ENCODE measurements at places on chromosomes 4 and X.

DNA sequence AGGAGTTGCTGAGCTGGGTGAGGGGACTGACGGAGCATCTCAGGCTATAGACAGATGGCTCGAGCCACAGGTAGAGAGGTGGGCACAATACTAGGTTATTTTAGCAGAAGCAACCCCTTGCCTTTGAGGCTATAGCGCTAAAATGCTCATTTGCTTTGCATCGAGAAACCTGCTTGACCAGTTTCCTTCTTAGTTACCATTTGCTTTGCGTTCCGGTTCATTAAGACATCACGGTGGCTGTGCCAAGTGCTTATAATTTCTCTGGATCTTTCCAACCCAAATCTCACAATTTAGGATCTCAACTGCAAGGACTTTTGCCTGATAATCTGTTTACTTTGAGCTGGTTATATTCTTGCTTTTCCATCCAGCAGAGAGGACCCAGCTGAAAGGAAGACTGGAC is 40.8 kb downstream of the DLG3 start:
- no peak for DNase-seq

DNA sequence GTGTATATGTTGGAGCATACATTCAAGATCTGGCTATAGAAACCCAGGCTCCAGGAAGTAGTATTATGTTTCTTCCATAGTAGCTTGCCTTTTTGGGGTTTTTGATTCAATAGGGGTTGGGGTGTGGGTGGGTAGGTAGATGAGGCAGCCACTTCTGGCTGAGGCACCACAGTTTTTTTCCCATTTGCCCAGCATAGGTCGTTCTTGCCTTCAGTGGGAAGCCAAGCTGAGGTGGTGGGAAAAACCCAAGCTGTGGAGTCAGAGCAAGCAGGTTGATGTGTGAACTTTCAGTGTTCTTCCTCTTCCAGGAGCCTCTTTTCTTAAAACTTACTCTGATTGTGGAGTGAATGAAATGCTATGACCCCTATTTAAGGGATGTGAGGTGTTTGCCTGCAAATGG is 67.0 kb upstream of the RPS6KA3 start:
- DNase-seq, result no peak

GRCh38 chrX:54045563-54046228 is 1.4 kb upstream of the PHF8 start:
- no peak for DNase-seq

DNA sequence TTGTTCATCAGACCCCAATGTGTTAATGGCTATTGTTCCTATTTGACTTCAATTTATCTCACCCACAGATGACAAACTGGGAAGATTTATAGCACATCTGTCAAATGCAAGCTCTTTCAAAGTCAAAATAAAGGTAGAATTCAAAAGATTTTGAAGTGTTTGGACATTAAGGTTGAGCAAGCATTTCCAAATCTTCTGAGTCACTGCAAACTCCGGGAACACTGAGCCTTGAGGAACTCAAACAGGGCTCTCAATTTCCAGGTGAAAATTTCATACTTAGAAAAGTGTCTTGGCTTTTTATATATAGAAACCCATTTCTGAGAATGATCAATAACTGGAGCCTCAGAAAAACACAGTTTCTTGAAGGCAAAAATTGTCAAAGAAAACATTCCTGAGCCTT is 199.5 kb upstream of the IGFBP7 start:
- DNase-seq, result no peak

GRCh38 chrX:77900688-77901087 is 1.4 kb downstream of the COX7B start:
- no peak for DNase-seq

GRCh38 chrX:13101441-13102139 is 57.2 kb upstream of the FAM9C start:
- peak; percentile 22 for DNase-seq

GRCh38 chr4:147815741-147816140 is 83.9 kb downstream of the ARHGAP10 start:
- no peak for DNase-seq

GRCh38 chrX:54633641-54634040 is 103.6 kb downstream of the GNL3L start:
- DNase-seq, result no peak

DNA sequence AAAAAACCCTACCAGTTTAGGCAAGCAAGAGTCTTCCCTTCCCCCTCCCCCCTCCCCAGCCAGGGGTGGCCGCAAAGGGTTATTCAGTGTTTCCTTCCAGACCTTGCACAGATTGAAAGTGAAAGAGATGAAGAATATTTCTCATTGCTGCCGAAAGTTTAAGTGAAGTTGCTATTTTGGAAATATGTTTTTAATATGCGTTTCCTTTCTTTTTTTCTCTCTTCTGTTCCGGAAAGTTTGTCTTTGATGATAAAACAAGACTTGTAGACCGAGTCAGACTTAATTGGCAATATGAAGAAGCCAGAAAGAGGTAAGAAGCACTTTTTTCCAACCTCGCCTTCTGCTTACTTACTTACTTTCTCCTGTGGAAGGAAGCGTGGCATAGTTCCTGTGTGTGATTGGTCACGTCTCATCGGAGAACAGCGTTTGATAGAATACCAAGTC is 58.5 kb upstream of the CLCN4 start:
- DNase-seq, result peak; percentile 28

- no peak for DNase-seq
Observed at GRCh38 chr4:53684136-53685130, 93.1 kb upstream of the LNX1 start.

- DNase-seq, result no peak
Observed at GRCh38 chrX:149720021-149720689, 8.3 kb downstream of the MAGEA11 start.

DNA sequence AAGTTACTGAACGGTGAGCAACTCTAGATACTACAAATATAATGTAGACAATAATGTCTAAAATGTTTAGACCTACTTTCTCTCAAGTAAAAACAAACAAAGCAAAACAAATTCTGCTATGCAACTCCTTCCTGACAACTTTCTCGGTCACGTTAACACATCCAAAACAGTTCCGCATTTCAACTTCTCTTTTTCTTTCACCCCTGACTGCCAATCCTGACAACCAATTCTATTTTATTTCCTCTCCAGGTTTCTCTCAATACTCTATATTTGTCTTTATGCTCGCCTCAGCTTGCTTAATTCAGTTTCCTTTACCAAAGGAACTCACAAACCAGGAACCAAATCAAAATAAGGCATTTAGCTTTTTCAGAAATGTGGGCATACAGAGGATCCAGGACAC is 513.0 kb downstream of the FSTL5 start:
- DNase-seq, result no peak

- no peak for DNase-seq
Observed at GRCh38 chr4:3215733-3216132, 33.2 kb upstream of the MSANTD1 start.

GRCh38 chr4:139522457-139522856 is 33.6 kb downstream of the SETD7 start:
- no peak for DNase-seq

GRCh38 chrX:130118441-130119311 is 8.4 kb upstream of the ELF4 start:
- DNase-seq, result no peak

- DNase-seq, result no peak
Observed at GRCh38 chrX:119636419-119636818, 30.2 kb upstream of the NKRF start.

GRCh38 chr4:110132816-110133719 is 65.3 kb downstream of the ELOVL6 start:
- DNase-seq, result no peak

GRCh38 chr4:95021099-95021498 is 263.3 kb downstream of the BMPR1B start:
- DNase-seq, result no peak

GRCh38 chr4:175787546-175787945 is 24.5 kb downstream of the GPM6A start:
- DNase-seq, result no peak

DNA sequence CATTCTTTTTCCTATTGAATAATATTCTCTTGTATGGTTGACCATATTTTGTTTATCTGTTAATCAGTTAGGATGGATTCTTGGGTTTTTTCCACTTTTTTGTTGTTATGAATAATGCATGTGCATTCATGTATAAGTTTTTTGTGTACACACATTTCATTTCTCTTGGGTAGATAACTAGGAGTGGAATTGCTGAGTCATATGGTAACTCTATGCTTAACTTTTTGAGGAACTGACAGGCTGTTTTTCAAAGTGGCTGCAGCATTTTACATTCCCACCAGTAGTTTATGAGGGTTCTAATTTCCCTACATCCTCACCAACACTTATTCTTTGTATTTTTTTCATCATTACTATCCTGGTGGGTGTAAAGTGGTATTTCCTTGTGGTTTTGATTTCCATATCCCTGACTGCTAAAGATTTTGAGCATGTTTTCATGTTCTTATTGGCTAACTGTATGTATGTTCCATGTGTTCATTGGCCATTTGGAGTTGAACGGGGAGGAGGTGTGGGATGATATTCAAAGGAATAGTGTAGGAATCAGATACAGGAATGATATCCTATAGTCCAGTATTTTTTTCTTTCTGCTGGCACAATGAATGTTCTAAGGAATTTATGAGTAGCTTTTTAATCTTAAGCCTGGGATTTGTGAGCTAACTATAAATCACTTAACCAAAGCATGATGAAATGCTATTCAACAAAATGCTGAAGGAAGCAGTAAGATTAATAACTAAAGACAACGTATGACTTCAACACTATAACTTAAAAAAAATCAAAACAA is 114.3 kb downstream of the AMELX start:
- DNase-seq, result no peak

DNA sequence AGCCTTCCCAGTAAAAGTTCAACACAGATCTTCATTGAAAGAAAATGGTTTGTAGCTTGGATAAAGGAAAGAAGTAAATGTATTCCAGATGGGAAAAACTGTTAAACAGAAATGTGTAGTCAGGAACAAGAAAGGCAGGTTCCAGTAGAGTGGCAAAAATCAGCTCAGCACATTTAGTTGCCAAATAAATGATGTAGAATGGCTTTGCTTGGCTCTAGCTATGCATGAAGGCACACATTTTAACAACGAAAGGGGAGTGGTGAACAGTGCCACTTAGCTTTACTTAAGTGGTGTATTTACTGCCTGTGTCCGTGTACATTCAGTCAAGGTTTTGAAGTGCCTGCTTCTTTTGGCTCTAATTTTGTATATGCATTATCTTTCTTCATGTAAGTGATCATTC is 644.5 kb upstream of the ATOH1 start:
- DNase-seq, result no peak

DNA sequence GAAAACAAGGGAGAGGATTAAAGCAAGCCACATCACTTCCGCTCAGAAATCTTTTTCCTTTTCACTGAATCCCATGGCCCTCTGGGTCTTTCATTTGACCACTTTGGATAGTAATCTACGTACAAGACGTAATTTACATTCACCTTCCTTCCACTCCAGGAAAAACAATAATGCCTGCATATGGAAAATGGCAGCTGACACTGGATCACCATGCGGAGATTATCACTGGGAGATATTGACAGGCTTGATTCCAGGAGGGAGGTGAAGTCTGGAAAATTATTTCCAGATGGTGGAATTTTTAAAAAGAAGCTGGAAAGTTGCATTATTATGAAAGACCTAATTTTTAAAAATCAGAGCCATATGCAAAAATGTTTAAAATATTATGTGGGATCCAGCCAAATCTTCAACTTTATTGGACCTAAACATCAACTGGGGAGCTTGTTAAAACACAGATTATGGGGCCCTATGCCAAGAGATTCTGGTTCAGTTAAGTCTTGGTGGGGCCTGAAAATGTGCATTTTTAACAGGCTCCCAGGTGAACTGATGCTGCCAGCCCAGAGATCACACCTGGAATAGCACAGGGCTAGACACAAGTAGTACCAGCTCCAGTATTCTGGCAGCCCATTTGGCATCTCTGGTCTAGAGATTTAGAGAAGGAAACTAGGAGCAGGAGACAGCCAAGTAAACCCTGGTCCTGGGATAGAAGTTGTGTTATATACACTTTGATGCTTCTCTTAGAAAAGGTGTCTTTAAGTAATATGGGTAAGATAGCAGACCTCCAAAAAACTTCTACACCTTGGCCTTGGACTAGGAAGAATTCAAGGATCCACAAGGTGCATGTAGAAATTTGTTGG is 290.3 kb upstream of the LDB2 start:
- DNase-seq, result no peak

DNA sequence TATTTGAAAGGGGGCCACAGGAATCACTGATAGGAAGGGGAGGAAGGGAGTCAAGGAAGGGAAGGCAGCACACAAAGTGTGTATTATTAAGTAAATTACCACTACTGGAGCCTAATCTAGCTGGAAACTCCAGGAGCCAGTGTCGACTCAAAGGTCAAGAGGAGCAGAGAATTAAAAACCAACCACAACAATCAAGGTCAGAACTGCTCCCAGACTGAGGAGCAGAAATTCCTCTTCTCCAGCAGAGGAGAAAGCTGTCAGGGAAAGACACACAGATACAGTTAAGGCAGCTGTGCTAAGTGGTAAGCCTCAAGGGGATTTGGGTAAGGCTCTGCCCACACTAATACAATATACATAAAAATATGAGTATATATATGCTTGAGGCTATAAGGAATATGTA is 87.5 kb upstream of the PTPN13 start:
- DNase-seq, result no peak

- no peak for DNase-seq
Observed at GRCh38 chr4:65482410-65482809, 187.9 kb downstream of the EPHA5 start.

- DNase-seq, result no peak
Observed at GRCh38 chrX:54794028-54794427, 4.0 kb downstream of the ITIH6 start.

- DNase-seq, result no peak
Observed at GRCh38 chr4:182743815-182744214, 173.4 kb downstream of the DCTD start.

GRCh38 chr4:57445686-57446085 is 335.5 kb upstream of the IGFBP7 start:
- no peak for DNase-seq

DNA sequence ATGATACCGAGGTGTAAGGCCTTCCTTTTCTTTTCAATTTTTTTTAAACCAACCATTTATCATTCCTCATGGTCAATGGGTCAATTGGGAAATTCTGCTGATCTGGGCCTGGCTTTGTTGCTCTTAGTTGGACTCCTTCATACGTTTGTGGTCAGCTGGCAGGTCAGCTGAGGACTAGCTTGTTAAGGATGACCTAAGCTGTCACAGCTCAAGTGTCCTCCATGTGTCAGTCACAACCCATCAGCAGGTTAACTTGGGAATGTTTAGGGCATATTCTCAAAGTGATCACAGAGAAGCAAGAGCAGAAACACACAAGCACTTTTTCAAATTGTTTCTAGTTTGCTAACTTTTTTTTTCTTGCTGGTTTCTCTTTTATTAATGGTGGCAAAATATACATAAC is 117.4 kb upstream of the MAB21L2 start:
- no peak for DNase-seq

DNA sequence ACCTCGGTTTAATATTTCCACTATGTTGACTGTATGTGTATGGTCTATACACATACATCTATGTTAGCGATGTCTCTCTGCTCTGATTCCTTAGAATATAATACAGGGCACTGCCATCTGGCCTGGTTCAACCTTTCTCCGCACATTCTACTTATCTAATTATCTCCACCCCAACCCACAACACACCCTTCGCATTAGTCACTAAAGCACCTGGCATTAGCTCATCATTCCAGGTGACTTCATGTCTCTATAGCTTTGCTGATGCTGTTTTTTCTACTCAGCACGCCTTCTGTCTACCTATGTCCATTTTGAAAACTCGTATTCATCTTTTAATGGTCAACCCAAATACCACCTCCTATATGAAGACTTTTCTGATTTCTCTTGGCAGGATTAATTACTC is 425.2 kb upstream of the RASGEF1B start:
- no peak for DNase-seq

- no peak for DNase-seq
Observed at GRCh38 chrX:32749070-32749469, 462.3 kb downstream of the DMD start.

All from stimulated activated CD4-positive, alpha-beta T cell treated with anti-CD3 and anti-CD28 coated beads, Interleukin-1b, Interleukin-23, amount 100 ng/mL, for 1 hour (primary cell).